Mesothelial cell of epicardium (in vitro differentiated cells): ENCODE measurements at places on chromosomes 2 and 18. TPM values are rescaled to one million over a fixed set of nuclear protein-coding genes. Genes with fewer than 3 reads are reported as not detected.

- no peak overlapping the region for H3K27ac ChIP-seq
- H3K36me3 ChIP-seq: peaks cover 7% of the 10 kb centered on the region
Observed at GRCh38 chr2:168326572-168326971, 79.2 kb upstream of the STK39 start.

GRCh38 chr2:17538022-17538843, 2.3 kb upstream of the VSNL1 start:
- H3K4me1 ChIP-seq: peaks cover 18% of the 10 kb centered on the region
- DNase-seq: no peak
- H3K27ac ChIP-seq: no peak overlapping the region

GRCh38 chr2:120310136-120310535, 35.8 kb upstream of the INHBB start:
- no peak for DNase-seq
- H3K4me3 ChIP-seq: no peak overlapping the region
- peaks cover 17% of the 10 kb centered on the region for H3K27me3 ChIP-seq
- H3K27ac ChIP-seq: no peak overlapping the region
- H3K36me3 ChIP-seq: no peaks in the 10 kb centered on the region

GRCh38 chr2:26412091-26412673, 10.5 kb downstream of the DRC1 start:
- no peak overlapping the region for H3K4me3 ChIP-seq
- peaks cover 2% of the 10 kb centered on the region for H3K4me1 ChIP-seq
- no peak overlapping the region for H3K27ac ChIP-seq
- no peaks in the 10 kb centered on the region for H3K36me3 ChIP-seq

CAPN14 gene
- total RNA-seq: 0.40 to 0.54 TPM (median 0.47 TPM) in 3 replicates

SLC5A7 gene
- 0.11 TPM in 1 of 3 replicates, not detected in the others for total RNA-seq

KYNU gene
- total RNA-seq: 0.09 to 0.23 TPM (median 0.20 TPM) in 3 replicates
